ENCODE measurements at places on chromosomes 4 and X.

GRCh38 chrX:7943600-7944245 lies 16.5 kb upstream of the PNPLA4 start:
- ATAC-seq = no peak

- ATAC-seq = peak; percentile 40
These were observed 408 bp downstream of the TMEM33 start for GRCh38 chr4:41935652-41936021.

GRCh38 chrX:77446029-77446585 lies 1.1 kb upstream of the FGF16 start:
- no peak for ATAC-seq

- ATAC-seq = no peak
These were observed 11.9 kb upstream of the ADH7 start for GRCh38 chr4:99447079-99447478.

- peak; percentile 80 for ATAC-seq
These were observed 16.2 kb downstream of the POU4F2 start for GRCh38 chr4:146654687-146655520.

DNA sequence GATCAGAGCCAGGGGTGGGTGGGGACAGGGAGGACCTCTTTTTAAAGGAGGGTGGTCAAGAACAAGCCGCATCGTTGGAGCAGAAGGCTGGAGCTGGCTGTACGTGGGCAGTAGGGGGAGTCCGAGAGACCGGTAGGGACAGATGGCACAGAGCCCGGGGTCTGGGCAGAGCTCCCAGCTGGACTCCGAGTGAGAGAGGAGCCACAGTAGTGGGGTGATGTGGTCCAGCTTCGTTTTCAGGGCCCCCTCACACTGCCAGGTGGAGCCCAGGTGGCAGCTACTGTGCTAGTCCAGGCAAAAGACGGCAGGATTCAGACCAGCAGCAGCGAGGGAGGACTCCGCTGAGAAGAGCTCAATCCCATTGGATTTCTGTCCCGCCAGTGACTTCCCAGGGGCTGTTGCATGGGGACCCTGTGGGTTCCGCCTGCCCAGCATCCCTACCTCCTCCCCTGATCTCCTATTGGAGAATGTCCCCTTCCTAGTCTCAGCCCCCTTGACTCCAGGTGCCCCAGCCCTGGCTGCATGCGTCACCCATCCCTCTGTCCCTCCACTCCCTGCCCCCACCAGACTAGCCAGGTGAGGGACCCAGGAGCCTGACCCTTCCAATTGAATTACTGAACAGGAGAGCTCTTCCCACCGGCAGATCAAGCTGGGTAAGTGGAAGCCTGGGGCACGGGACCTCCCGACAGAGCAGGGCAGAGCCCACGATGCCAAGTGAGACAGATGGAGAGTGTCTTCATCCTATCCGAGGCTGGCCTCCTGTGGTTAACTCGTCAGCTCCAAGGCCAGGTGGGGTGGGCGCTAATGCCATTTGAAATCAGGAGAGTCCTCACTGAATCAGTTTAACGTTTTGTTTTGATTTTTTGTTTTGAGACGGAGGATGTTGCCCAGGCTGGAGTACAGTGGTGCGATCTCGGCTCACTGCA lies 2.9 kb downstream of the ARHGAP4 start:
- peak; percentile 72 for ATAC-seq

GRCh38 chrX:135015523-135016245 lies 6.7 kb downstream of the RTL8B start:
- no peak for ATAC-seq

DNA sequence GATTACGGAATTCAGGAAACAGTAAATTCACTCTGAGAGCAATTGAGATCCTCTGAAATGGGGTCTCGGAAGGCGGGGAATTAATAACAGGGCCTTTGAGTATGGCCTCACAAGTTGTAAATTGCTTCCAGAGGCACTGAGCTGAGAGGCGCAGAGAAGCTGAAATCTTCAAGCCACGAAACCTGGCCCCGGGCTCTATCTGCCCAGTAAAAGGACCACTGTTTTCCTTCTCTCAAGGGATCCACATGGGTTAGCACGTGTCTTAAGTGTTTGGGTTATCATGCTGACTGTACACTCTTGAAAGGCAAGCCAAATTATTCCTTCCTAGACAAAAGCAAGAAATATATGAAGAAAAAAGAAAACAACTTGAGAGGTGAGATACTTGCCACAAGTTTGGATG lies 1012.9 kb upstream of the FTHL17 start:
- no peak for ATAC-seq

GRCh38 chr4:51874551-51874950 lies 31.6 kb downstream of the DCUN1D4 start:
- no peak for ATAC-seq

DNA sequence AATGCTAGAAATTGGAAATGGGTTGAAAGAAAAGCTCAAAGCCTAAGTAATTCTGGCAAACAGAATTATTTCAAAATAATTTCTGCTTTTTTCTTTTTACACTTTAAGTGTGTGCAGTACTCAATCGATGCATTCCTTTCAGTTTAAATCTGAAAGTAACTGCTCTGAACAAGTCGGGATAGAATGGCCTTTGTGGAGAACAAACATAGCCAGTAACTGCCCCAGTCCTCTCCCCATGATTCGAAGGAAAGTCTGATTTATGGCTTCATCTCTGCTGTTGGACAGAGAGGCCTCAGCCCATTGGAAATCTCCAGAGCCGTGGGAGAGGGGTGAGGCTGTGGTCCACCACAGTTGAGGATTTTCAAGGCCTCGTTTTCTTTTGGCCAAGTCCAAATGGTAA lies 174.0 kb upstream of the TLL1 start:
- ATAC-seq = peak; percentile 44

DNA sequence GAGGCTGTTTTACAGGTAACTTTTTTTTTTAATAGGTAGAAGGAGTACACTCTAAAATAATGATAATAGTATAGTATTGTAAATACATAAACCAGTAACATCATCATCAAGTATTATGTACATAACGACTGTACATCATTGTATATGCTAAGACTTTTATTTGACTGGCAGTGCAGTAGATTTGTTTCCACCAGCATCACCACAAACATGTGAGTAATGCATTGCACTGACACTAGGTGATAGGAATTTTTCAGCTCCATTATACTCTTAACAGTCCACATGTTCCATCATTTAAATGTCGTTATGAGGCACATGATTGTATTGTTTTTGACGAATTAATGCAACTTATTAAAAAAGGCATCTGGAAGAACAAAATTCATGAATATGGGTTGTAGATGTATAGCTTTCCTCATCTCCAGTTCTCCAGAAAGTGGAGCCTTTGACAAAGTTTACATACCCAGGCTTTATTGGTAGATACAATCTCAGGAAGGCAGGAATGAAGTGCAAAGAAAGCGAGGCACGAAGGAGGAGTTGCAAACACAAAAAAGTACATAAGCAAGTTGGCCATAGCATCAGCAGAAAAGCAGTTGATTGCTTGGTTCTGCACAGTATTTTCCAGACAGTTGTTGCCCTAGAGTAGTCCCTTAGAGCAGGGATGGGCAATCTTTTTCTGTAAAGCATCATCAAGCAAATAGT lies 336.9 kb upstream of the NR3C2 start:
- ATAC-seq = no peak

DNA sequence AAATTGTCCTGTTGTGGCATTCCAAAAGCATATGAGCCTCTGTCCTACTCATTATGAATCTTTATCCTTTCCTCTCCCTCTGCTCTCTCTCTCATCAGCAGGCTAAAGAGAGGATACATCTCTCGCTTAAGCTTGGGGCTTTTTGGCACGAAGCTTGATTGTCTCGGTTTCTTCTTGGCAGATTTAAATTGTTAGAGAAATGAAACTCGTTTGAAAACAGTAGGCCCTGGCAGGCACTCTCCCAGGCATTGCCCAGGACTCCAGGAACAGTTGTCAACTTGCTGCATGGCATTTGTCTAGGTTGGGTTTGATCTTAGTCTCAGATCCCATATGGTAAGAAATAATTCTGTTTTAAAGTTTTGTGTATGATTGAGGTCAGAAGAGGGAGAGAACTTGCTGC lies 35.5 kb downstream of the NAA11 start:
- no peak for ATAC-seq

DNA sequence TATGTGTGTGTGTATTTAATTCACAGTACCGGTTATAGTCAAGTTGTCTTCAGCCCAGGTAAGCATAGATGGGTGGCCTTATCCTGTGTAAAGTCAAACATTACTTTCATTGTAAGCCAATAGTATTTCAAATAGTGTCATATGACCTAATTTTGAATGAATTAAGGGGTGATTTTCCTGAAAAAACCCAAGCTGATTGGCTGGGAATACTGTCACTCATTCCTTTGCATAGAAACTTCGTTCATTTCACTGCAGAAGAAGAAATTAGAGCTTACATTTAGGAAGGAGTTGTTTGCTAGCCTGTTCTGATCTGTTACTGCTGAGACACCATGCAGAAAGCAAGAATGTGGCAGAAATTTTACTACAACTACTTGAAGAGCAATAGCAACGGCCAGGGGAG lies 45.4 kb downstream of the SMARCAD1 start:
- no peak for ATAC-seq
